ENCODE measurements at places on chromosomes 6 and 20.

DNA sequence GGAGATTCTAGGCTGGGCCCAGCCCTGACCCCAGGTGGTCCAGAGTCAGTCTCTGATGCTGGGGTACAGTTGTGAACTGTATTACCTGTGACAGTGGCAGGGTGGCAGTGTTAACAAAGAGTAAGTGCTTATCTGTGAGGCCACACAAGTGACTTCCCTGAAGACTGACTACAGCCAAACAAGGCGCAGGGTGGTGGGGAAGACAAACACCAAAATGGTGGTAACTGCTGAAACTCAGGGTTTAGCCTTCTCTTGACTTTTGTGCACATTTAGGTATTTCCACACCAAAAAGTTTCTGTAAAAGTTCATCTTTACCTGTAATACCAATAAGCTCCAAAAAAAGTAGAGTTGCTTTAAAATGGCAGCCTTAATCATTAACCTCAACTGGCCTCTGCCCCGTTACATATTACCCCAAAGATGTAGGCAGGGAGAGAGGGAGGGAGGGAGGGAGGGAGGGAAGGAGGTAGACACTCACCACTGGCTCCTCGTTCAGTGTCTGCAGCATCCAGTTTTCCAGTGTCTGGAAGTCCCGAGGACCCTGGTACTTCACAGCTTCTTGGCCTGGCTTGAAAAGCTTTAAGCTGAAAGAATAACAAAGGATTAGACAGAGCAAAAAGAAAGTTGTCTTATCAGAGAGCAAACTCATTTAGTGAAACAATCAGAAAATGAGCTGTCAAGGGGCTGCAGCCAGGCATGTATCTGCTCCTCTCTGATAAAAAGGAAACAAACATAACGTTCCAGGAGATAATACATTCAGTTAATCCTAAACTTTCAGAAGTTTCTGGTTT is 11.3 kb downstream of the TXNDC5 start:
- no peak for DNase-seq

DNA sequence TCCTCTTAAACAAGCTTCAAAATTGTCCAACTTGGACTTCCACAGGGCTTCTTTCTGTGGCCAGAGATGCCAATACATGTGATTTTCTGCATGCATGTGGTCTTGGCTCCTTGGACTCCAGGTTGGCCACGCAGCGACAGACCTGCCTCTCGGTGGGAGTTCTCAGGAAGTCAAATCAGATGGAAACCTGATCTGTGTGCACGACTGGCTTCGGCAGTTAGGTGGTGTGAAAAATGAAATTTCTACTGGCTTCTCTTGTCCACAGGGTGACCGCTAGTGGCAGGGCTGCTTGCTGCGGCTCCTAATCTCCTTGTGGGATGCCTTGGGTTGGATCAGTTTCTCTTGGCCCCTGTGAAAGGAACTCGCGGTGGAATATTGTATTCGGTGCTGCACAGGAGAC is 57.3 kb downstream of the PHACTR3 start:
- DNase-seq, result no peak

DNA sequence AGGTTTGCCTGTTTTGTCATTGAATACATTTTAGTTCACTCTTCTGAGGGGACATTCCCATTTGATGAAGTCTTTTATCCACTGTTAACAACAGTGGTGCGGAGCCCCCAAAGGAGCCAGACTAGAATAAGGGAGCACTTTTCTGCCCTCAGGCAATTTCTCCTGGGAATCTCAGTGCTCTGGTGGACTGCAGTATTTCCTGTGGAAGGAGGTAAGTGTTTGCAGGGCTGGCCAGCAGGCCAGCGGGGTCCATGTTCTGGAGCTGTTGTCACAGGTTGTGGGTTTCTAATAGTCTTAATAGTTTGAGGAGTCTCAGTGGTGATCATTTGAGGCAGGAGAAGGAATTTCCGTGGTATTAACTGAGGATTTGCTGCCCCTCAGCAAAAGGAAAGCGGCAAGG is 83.5 kb downstream of the ASXL1 start:
- no peak for DNase-seq

- DNase-seq, result no peak
Observed at GRCh38 chr20:24978513-24978912, 14.0 kb downstream of the APMAP start.

DNA sequence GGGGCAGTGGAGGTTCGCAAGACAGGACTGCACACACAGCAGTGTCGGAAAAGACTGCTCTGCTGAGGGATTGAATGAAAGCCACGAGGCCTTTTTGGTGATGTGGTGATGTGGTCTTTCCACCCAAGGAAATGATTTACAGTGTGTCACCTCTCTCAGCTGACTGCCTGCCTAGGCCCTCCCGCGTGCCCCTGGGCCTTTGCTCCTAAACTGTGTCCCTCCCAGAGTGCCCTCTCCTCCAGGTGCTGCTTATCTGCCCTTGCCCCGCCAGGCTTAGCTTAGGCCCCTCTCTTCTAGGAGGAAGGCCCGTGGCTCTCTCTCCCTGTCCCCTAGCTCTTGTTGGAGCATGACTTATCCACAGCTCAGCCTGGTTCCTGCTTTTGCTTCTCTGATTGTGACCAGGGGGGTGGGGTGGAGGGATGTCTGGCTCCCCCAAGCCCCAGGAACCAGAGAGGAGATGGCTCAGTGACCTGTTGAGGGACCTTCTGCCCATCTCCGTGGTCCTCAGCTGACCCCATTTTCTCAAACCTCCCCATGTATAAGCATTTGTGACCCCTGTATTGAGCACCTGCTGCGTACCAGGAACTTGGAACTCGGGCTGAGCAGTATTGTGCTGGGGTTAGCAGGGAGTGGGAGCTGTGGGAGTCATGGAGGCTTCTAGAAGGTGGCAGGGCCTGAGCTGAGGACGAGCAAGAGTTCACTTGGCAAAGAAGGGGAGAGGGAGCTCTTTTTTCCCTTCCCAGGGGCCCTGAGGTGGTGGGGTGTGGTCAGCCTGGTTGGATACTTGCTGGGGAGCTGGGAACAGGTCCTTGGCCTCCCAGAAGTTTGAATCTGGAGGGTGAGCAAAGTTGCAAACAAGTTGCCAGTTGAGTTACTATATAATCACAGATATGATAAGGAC is 2.2 kb downstream of the SRC start:
- no peak for DNase-seq

GRCh38 chr20:19212821-19213502 is 520 bp downstream of the SLC24A3 start:
- no peak for DNase-seq

GRCh38 chr6:2688401-2689064 is 62.2 kb downstream of the MYLK4 start:
- no peak for DNase-seq

DNA sequence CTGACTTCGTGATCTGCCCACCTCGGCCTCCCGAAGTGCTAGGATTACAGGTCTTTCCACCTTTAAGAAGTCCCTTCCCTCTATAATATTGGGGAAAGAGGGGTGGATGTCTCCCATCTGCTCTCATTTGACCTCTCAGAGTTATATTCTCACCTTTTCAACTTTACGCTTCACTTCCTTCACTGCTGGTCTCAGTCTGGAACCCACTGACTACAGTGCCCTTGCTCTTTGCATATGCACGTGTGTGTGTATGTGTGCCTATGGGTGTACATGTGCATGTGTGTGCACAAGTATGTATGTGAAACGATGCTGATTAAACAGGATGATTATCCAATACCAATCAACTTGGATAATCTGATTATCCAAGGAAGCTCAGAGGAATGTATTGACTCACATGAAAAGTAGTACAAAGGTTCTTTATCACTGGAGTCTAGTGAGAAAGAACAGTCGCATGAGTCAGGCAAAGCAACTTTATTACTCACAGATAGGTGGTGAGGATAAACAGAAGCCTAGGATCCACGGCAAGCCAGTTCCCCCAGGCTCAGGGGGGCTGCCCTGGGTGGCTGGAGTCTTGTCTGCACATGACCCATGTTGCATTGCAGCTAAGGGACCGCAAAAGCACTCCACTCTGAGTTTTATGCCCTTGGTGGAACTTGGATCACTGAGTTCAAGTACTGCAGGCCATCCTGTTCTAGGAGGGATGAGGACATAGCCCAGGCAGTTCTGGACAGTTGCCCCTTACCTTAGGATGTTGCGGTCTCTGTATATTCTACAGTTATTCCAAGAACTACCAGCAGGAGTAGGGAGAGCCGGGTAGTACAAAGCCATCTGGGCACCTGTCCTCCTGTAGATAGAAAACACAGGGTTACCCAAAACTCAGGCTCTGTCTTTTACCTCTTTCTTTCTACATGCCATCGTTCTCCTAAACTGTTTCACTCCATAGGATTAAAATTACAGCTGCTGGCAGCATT is 50.9 kb downstream of the SNRNP48 start:
- DNase-seq, result no peak

All from NCI-H187 (cell line).